ENCODE measurements at places on chromosomes 12 and 14.

- DNase-seq = no peak
Observed at GRCh38 chr14:94163796-94164195, 10.3 kb upstream of the PPP4R4 start.

DNA sequence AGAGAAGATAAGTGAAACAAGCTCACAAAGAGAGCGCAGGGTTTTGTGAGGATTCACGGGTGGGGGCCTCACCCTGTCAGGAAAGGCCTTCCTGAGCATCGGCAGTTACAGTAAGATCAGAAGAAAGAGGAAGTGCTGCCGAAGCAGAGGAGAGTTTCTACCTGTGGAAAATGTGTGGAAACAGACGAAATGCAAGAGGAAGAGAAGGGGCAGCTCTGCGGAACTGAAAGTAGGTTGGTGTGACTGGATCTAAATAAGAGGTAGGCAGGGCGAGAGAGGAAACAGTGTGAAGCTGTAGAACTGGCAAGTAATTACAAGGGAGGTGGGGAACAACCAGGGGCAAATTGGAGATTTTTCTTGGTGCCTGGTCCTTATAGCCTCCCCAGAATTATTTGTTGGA lies 2.6 kb downstream of the GPR68 start:
- peak; percentile 59 for DNase-seq

DNA sequence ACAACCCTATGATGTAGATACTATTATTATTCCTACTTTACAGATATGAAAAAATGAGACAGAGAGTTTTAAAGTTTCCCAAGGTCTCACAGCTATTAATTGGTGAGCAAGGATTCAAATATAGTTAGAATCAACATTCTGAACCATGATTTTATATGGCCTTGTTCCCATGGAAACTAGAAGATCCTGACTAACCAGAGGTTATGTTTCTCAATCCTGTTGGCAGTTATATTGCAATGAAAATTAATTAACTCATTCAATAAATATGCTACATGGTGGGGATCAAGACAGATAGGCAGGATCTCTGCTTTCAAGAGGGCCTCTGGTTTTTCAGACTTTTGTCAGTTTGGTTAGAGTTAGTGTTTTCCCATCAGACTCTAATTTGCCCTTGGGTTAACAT lies 9.3 kb upstream of the FUT8 start:
- no peak for DNase-seq

- DNase-seq = no peak
Observed at GRCh38 chr14:100581228-100582145, 5.7 kb downstream of the BEGAIN start.

DNA sequence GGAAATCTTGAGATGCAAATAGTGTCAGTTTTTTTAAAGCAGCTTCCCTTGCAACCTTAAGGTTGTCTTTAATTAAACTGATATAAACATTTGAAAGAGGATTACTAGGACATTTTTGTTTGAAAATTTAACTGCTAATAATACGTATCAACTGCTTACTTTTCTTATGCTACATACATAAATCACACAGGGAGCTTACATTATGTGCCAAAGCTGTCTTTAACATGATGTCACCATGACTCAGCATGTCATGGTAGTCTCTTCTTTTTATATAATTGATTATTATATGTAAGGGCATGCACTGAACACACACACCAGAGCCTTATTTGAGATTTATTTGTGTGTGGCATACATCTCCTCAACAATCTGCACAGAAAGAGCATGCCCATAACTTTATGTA lies 63.0 kb upstream of the PTHLH start:
- DNase-seq = no peak

GRCh38 chr14:100545359-100545758 lies 41.9 kb downstream of the BEGAIN start:
- DNase-seq = no peak

- DNase-seq = no peak
Observed at GRCh38 chr14:81315341-81315740, 84.8 kb downstream of the STON2 start.

- DNase-seq = no peak
Observed at GRCh38 chr12:69905801-69906200, 80.8 kb downstream of the MYRFL start.

- peak; percentile 40 for DNase-seq
Observed at GRCh38 chr12:120231316-120232011, 30.6 kb upstream of the RPLP0 start.

DNA sequence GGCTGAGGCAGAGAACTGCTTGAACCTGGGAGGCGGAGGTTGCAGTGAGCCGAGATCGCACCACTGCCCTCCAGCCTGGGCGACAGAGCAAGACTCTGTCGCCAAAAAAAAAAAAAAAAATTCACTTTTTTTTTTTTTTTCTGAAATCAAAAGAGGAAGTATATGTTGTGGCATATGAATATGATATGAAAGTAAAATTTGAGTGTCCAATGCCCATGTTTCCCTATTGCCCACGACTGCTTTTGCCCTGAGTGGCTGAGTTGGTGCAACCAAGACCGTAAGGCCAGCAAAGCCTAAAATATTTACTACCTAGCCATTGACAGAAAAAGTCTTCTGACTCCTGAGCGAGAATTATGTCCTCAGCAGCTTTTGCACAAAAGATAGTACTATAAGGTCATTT lies 101.7 kb upstream of the PARP11 start:
- peak; percentile 10 for DNase-seq

- DNase-seq = no peak
Observed at GRCh38 chr14:39755269-39755878, 323.1 kb upstream of the FBXO33 start.

GRCh38 chr14:81434230-81434629 lies 34.1 kb upstream of the STON2 start:
- DNase-seq = no peak

GRCh38 chr12:27505109-27505508 lies 18.9 kb upstream of the PPFIBP1 start:
- DNase-seq = no peak

DNA sequence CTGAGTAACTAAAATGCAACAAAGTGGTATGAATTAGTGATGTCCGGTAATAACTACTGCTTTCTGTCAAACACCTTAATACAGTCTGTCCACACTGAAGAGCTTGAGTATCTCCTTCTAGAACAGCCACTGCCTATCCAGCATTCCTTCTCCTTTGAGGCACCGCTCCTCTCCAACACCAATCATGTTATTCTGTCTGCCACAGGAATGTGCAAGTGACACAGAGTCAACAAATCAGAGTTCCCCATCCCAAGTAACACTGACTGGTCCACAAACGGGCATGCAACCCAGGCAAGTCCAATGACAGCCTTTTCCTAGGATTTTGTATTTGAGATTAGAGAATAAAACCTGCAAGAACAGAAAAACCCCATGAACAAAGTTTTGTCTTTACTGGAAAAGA lies 3.8 kb downstream of the GXYLT1 start:
- DNase-seq = no peak

- DNase-seq = no peak
Observed at GRCh38 chr12:62472472-62472871, 5.8 kb downstream of the MON2 start.

DNA sequence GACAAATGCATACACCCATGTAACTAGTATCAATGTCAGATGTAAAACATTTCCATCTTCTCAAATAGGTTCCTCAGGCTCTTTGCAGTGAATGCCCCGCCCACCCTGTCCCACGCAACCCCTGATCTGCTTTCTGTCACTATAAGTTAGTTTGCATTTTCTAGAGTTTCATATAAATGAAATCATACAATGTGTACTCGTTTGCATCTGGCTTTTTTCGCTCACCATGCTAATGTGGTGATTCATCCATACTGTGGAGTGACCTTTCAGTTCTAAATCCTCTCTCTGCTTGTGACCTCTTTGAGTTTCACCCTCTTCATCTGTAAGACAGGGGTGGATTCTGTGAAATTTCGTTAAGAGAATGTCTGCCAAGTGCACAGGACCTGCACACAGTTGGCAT lies 30.6 kb upstream of the MSI1 start:
- no peak for DNase-seq

DNA sequence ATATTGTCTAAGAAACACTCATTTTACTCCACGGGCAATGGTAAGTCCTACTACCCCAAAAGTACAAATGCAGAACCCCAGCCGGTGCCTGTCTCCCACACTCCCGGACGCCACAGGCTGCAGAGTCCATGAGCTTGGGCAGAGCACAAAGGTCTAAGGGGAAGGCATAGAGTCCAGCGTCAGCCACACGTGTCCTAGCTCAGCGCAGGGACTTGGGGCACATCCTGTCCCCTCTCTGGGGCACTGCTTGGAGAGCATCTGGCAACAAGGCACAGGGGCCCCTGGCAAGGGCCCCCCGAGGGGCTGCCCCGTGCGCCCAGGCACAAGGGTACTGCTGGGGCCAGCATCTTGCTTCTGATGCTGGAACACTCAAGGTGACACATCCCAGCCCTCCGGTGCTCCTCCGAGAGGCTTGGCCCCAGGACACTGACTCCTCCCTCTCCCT lies 58.4 kb downstream of the BCL11B start:
- no peak for DNase-seq

GRCh38 chr12:123057513-123058265 lies 77.2 kb downstream of the ARL6IP4 start:
- DNase-seq = no peak

- peak; percentile 53 for DNase-seq
Observed at GRCh38 chr12:14774906-14775635, 28.2 kb downstream of the WBP11 start.

GRCh38 chr12:108323581-108323980 lies 15.5 kb downstream of the CMKLR1 start:
- no peak for DNase-seq

DNA sequence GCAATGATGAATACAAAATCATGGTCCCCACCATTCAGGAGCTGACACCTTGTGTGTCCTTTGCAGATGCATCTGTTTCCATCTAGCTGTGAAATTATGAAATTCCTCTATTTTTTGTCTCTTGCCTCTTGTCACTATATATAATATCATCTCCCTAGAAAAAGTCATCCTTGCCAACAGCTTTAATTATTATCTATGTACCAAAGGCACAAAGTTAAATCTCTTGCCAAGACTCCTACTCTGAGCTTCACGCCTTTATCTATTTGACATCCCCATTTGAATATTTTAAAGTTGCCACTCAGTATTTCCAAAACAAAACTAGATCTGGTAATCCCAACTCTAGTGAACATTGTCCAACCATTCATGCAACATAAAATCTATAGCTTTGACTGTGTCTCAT lies 32.0 kb upstream of the PRB2 start:
- DNase-seq = no peak

Data from bone marrow (tissue), 2 donors.